Pancreas (tissue), 10 donors: ENCODE measurements at places on chromosomes 16 and 17. TPM values are rescaled to one million over a fixed set of nuclear protein-coding genes. Genes with fewer than 3 reads are reported as not detected.
A peak's percentile ranks its signal among the peaks of the same experiment; 100 is the strongest.

The ST6GALNAC2 gene
- 5.0 TPM for total RNA-seq

The WNT3 gene
- 0.26 TPM for total RNA-seq

The DOC2B gene
- total RNA-seq = 13.6 TPM

The CACNG3 gene
- total RNA-seq = not detected

The ITGAX gene
- 1.1 TPM for total RNA-seq

The KRT12 gene
- total RNA-seq = not detected

DNA sequence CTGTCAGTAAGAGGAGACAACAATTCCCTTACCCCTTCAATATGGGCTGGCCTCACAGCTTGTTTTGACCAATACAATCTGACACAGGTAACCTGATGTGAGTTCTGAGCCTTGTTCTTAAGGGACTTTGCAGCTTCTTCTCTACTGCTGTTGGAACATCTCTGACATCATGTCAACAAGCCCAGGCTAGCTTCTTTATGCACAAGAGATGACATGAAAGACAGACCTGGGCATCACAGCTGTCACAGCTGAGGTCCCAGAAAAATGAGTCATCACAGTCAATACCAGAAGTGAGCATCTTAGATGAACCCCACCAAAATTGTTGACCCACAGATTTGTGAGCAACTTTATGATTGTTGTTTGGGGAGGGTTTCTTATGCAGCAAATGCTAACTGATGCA is 431.7 kb upstream of the PSMD7 start:
- H3K4me1 ChIP-seq = no peaks in the 10 kb centered on the region
- no peak overlapping the region for H3K27ac ChIP-seq
- H3K4me3 ChIP-seq = no peak overlapping the region
- DNase-seq = no peak
- no peaks in the 10 kb centered on the region for H3K27me3 ChIP-seq

GRCh38 chr17:34582185-34582900 is 3.0 kb downstream of the TMEM132E start:
- H3K4me1 ChIP-seq = peaks cover 18% of the 10 kb centered on the region
- no peak overlapping the region for H3K27ac ChIP-seq
- no peak overlapping the region for H3K4me3 ChIP-seq
- no peaks in the 10 kb centered on the region for H3K36me3 ChIP-seq
- H3K27me3 ChIP-seq = peaks cover 13% of the 10 kb centered on the region
- no peak for DNase-seq

DNA sequence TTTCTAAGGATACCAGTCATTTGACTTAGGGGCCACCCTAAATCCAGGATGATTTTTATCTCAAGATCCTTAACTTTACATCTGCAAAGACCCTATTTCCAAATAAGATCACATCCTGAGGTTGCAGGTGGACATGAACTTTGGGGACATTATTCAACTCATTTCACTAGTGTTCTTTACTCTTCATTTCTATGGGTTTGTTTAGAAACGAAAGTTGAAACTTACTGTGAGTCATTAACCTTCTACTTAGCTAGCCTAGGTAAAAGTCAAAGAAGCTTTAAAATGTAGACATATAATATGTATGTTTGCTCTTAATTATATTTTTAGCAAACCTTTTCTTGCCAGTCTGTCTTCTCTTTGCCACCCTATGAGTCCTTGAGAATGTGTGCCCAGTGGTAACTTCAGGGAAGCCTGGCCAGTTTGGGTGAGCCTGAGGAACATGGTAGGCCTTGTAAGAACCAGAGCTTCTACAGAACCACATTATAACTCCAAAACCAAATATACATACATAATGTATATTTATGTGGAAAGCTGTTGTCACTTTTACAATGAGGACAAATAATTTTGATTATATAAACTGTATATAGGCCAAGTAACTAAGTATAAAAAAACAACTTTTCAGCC is 38.4 kb downstream of the BPTF start:
- no peak for DNase-seq
- peaks cover 13% of the 10 kb centered on the region for H3K4me1 ChIP-seq
- no peaks in the 10 kb centered on the region for H3K36me3 ChIP-seq
- H3K27me3 ChIP-seq = no peaks in the 10 kb centered on the region

DNA sequence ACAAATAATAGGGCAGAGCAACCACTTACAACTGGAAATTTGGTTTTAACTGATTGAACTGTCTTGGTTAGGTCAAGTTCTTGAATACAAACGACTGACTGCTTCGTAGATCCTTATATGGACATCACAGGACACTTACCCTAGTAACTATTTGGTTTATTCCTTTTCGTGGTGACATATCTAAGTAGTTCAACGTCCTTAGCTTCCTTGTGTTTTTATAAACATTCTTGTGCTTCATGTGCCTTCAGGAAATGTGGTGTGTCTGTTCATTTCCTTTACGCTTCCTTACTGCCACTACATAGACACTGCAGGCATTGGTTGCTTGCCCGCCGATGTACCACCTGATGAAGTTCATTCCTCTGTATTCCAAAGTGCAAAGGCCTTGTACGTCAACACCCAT is 59.3 kb downstream of the USP10 start:
- no peaks in the 10 kb centered on the region for H3K36me3 ChIP-seq
- H3K4me3 ChIP-seq = no peak overlapping the region
- H3K27me3 ChIP-seq = no peaks in the 10 kb centered on the region
- H3K4me1 ChIP-seq = peaks cover 8% of the 10 kb centered on the region
- DNase-seq = no peak

GRCh38 chr16:68866933-68867332 is 23.6 kb downstream of the TANGO6 start:
- H3K27me3 ChIP-seq = no peaks in the 10 kb centered on the region
- H3K36me3 ChIP-seq = no peaks in the 10 kb centered on the region
- H3K27ac ChIP-seq = no peak overlapping the region
- H3K4me1 ChIP-seq = no peaks in the 10 kb centered on the region

- H3K4me3 ChIP-seq = no peak overlapping the region
- peaks cover 5% of the 10 kb centered on the region for H3K4me1 ChIP-seq
- DNase-seq = no peak
- no peaks in the 10 kb centered on the region for H3K36me3 ChIP-seq
- no peak overlapping the region for H3K27ac ChIP-seq
Observed at GRCh38 chr16:80260906-80261311, 279.9 kb upstream of the DYNLRB2 start.

- H3K4me3 ChIP-seq = no peak overlapping the region
- H3K4me1 ChIP-seq = peaks cover under 1% of the 10 kb centered on the region
- no peaks in the 10 kb centered on the region for H3K36me3 ChIP-seq
- no peaks in the 10 kb centered on the region for H3K27me3 ChIP-seq
- DNase-seq = no peak
Observed at GRCh38 chr16:81543571-81543970, 99.0 kb downstream of the CMIP start.

DNA sequence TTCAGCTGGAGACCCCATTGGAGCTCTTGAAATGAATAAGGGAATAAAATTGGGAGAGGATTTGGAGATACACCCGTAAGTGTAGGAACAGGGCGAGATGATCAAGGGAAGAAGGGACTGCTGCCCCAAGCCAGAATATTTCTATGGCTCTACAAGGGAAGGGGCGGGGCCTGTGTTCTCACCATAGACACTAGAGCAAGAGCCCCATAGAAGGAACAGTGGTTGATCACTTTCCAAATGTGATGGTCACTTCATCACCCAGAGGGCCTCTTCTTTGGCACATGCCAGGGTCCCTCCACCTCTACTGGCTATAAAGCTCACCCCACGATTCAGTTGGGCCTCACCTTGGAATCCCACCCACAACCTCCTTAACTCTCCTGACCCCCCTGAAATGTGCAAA is 25.0 kb downstream of the GPRC5B start:
- DNase-seq = no peak
- no peak overlapping the region for H3K27ac ChIP-seq
- H3K4me3 ChIP-seq = no peak overlapping the region
- no peaks in the 10 kb centered on the region for H3K4me1 ChIP-seq

- H3K27me3 ChIP-seq = no peaks in the 10 kb centered on the region
- H3K36me3 ChIP-seq = no peaks in the 10 kb centered on the region
- H3K4me1 ChIP-seq = peaks cover 11% of the 10 kb centered on the region
- peak; percentile 56 for DNase-seq
- no peak overlapping the region for H3K4me3 ChIP-seq
Observed at GRCh38 chr17:82330322-82331239, 3.0 kb downstream of the SECTM1 start.

DNA sequence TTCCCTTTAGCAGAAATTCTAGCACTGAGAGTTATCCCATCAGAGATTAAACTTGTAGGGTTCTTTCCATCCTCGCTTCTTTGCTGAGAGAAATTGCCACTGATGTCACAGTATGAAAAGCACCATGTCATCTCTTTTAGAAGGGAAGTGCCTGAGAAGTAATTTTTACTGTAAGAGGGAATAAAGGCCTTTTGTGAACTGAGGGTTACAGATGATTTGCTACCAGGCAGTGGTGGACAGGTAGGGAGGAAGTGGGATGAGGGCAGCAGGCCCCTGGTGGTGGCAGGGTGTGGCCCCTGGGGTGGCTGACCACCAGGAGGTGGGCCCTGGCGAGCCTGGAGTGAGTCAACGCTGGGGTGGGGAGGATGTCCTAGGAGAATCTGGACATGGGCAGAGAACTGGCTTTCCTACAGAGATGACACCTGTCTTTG is 6.4 kb upstream of the MILR1 start:
- H3K27me3 ChIP-seq = no peaks in the 10 kb centered on the region
- DNase-seq = no peak
- no peak overlapping the region for H3K4me3 ChIP-seq
- H3K4me1 ChIP-seq = no peaks in the 10 kb centered on the region

DNA sequence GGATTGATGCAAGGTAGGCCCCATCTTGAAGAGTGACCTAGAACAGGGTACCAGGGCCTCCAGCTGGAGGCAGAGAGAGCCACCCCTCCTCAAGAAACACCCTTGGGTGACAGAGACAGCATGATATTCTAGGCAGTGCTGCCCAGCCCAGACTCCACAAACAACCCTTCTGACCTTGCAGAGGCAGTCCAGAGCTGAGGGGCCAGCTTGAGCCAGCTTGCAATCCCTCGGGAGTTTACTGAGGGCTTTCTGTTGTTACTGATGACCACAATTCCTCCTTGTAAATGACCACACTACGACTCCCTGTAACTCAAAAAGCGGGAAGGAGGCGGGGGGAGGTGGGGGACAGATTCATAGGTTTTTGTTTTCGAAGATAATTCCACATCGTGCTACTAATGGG is 18.6 kb upstream of the MNT start:
- H3K4me1 ChIP-seq = peaks cover 5% of the 10 kb centered on the region
- H3K27ac ChIP-seq = no peak overlapping the region
- no peak overlapping the region for H3K4me3 ChIP-seq
- H3K27me3 ChIP-seq = no peaks in the 10 kb centered on the region
- DNase-seq = no peak

GRCh38 chr16:2773188-2773968 is 3.7 kb downstream of the ELOB start:
- H3K4me1 ChIP-seq = peaks cover 16% of the 10 kb centered on the region
- H3K4me3 ChIP-seq = no peak overlapping the region
- H3K36me3 ChIP-seq = peaks cover 38% of the 10 kb centered on the region

- H3K27me3 ChIP-seq = no peaks in the 10 kb centered on the region
- no peaks in the 10 kb centered on the region for H3K4me1 ChIP-seq
- H3K36me3 ChIP-seq = peaks cover 36% of the 10 kb centered on the region
- no peak overlapping the region for H3K27ac ChIP-seq
- DNase-seq = no peak
- H3K4me3 ChIP-seq = no peak overlapping the region
Observed at GRCh38 chr16:24801761-24802302, 43.9 kb upstream of the SLC5A11 start.

DNA sequence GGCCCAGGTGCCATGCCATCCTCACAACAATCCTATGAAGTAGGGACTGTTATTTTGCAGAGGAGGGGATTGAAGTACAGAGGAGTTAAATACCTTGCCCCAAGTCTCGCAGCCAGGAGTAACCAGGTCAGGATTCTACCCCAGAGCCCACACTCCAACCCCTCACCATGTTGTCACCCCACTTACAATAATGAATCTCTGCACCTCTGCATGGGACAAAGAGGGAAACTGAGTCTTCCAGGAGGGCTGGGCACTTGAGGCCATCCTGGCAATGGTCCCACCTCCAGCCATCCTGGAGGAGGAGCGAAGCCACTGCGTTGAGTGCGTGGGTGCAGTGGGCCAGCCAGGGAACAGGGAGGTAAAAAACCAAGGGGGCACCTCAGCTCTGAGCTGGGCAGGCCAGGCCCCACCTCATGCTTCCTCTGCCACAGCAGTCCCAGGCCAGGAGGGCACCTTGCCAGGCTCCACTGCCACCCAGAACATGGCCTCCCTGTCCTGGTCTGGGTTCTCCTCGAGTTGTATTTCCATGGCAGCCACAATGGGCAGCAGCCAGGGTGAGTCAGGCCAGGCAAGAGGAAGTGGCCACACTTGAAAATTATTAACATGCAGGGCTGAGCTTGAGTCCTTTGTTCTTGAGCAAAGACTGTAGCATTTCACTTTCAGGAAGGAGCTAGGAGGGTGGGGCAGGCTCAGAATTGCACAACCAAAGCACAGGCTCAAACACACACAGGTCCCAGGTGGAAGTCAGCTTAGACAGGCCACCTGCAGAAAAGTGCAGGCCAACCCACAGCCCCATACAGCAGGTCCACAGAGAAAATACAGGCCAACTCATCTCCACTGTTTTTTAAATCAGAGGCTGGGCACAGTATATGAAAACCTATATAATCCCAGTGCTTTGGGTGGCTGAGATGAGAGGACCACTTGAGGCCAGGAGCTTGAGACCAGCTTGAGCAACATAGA is 52.1 kb downstream of the CUEDC1 start:
- H3K36me3 ChIP-seq = no peaks in the 10 kb centered on the region
- DNase-seq = peak; percentile 95
- peaks cover 47% of the 10 kb centered on the region for H3K4me1 ChIP-seq

DNA sequence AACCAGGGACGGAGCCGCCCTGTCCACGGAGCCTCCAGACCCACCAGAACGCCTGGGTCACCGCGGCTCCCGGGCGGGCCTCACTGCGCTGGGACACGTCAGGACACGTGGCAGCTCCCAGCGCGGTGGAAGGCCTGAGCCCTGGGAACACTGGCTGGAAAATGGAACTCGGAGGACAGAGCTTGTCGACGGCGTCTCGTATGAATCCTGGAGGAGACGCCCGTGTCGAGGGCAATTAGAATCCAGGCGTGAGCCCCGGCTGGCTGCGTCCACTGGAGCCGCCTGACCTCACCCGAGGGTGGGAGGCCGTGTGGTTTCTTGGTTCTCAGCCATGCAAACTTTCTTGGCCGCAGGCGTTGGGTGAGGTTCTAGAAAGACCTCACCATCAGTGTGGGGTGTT is 173.9 kb downstream of the LAT start:
- no peak overlapping the region for H3K4me3 ChIP-seq
- DNase-seq = no peak
- no peaks in the 10 kb centered on the region for H3K36me3 ChIP-seq
- no peaks in the 10 kb centered on the region for H3K27me3 ChIP-seq
- no peak overlapping the region for H3K27ac ChIP-seq

GRCh38 chr17:5378566-5379207 is 40.8 kb downstream of the NUP88 start:
- no peaks in the 10 kb centered on the region for H3K27me3 ChIP-seq
- no peak for DNase-seq
- H3K4me1 ChIP-seq = no peaks in the 10 kb centered on the region
